ENCODE measurements at places on chromosomes 16 and 17.

- no peak for DNase-seq
These were observed 425.8 kb upstream of the ZFHX3 start for GRCh38 chr16:73473713-73474112.

DNA sequence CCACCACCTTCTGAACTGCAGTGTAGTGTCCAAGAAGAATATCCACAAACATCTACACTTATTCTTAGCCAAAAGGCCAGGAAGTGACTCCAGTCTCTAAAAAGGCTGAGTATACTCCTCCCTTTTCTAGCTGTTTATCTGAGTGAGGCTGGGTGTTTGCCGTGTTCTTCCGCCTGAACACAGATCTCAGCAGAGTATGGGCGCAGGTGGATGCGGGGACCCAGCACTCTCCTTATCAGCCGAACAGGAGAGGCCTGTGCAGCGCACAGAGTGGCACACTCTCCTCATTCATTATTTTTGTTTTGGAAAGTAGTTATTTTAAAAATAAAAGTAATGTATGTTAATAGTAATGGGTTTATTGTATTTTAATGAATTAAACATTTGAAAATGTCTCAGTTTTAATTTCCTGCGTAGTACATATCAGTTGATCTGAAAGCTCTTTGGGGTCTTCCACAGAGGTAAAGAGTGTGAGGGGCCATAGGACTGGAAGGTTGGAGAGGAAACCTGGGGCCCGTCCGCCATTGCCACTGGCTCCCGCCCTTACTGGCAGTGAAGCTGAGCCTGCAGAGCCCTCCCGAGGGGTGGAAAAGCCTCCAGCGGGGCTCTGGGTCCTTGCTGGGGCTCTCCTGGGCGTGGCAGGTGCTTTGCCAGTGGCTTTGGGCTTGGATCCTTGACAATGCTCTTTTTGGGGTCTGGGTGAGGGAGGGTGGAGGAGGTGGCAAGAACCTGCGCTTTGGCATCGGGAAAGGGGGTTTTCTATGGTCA is 53.8 kb downstream of the PDPK1 start:
- no peak for DNase-seq

DNA sequence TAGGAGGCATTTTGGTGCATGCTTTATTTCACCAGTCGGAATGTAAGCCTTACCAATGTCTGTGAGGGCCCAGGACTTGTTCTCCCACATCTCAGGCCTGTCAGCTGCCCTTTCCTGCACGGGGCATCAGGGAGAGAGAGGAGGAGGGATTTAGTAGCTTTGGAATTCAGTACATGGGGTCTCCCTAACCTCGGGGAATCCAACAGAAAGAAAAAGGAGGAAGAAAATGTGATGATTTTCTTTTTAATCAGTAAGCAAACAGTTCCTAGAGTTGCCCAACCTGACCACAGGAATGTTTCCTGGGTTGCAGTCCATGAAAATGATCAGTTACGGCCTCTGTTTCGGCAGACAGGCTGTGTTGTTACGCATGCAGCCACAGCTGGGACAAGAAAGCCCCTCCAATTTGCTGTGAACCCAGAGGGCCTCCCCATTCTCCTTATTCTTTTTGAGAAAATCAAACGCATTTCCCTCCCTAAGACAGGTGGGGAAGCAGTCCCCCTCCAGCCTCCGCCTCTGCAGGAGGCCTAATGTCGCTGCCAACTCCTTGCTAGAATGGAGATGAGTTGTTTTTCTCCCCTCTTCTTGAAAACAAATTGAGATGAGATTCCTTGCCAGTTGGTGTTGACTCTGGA is 53.1 kb upstream of the TANGO6 start:
- no peak for DNase-seq

- DNase-seq: peak; percentile 92
These were observed 16.1 kb upstream of the TNFRSF13B start for GRCh38 chr17:16987830-16988601.

- DNase-seq: no peak
These were observed 43.9 kb upstream of the CCNF start for GRCh38 chr16:2385190-2385836.

GRCh38 chr17:82639628-82640027 is 8.6 kb downstream of the WDR45B start:
- no peak for DNase-seq

Data from naive B cell (primary cell).